ENCODE measurements at places on chromosomes 1 and 21.

DNA sequence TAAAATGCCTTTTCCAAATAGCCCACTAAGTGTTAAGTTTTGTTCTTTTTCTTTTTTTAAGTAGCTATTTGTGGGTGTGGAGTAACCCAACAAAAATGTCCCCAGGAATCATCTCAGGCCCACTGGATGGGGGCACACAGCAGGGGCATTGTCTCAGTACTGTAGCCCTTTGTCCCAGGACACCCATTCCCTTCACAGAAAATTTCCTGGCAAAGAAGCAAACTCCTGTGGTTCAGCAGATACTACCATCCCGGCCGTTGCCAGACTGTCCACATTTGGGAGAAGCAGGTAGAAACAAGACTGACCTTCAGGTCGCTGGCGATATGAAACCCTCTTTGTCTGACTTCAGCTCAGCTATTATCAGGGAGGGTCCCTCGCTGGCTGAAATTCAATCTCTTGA lies 23.7 kb upstream of the SRRM1 start:
- no peak for DNase-seq

DNA sequence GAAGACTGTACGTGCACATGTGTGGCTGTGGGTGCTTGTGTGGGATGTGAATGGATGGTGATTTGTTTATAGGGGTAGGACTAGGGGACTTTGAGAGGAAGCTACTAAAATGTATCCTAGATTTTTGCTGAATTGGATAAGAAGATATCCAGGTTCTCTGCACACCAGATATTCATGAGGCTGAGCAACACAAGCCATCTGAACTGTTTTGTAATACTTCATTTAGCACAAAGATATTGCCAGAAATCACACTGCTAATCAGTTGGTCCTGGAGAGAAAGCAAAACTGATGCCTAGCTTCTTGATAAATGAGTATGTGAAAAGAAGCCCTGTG lies 135.3 kb downstream of the NOS1AP start:
- no peak for DNase-seq

DNA sequence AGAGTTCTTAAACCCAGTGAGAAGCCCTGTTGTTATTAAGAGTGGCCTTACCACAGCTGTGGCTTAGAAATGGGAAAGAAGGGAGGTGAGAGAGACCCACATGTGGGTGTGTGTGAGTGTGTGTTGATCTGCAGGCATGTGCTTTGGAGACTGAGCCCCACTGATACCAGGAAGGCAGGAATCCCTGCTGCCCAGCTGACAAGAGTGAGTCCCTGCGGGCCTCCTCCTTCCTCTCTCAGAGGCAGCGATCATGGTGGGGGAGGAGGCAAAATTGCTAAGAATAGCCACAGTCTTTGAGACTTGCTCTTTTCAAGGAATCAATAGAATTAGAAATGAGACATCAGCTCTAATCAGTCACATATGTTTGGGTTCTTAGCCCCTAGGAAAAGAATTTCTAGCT lies 87.0 kb upstream of the WARS2 start:
- no peak for DNase-seq

DNA sequence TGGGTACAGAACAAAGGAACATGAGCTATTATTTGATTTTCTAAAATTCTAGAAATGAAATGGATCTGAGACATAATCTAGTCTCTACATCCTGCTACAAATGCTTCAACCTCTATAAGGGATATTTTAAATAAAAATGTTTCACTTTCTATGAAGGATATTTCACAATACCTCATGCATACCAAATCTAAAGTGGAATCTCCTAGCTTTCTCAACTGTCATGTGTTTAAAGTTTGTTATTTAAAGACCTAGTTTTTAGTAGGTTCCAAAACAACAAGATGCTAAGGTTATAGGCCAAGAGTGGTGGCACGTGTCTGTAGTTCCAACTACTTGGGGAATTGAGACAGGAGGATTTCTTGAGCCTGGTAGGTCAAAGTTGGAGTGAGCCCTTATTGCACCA lies 47.6 kb downstream of the KDM5B start:
- no peak for DNase-seq

DNA sequence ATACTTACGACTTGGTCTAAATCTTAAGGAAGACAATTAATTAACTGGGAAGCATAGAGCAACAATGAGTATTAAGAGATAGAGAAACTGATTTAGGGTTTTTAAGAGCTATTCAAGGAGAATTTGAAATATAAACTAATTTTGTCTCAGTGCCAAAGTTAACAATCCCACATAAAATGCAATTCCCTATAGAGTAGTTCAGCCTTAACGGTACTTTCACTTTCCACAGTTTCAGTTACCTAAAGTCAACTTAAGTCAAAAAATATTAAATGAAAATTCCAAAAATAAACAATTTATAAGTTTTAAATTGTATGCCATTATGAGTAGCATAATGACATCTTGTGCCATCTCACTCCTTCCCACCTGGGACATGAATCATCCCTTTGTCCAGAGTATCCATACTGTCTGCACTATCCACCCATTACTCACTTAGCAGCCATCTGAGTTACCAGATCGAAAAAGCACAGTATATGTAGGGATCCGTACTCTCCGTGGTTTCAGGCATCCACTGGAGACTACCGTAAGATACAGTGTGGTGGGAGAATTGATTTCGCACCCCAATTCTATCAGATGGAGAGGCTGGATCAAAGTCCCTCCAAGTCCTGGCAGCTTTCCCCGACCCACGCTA lies 4.8 kb upstream of the SARS1 start:
- DNase-seq, result no peak

DNA sequence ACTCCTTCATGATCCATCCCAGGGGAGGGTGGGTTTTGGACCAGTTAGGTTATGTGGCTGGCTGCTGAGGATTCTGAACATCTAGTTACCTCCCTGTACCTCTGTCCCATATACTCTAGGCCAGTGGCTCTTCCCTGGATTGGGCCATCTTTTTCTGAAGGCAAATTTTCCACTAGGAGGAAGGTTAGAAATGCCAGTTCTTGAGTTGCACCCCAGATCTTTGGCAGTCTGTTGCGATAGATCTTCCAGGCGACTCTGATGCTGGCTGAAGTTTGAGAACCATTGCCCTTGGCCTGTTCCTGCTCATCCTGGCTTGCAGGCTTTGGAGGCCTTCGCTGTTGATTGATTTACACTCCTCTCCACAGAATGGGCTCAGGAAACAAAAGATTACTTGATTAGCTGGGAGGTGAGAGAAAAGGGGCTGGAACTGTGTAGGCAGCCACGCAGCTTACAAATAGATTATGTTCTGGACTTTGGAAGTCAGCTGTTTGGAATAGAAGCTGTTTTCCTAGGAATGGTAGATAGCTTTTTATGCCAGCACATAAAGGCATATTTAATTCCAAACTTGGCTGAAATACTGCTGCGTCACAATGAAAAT lies 110.1 kb downstream of the MRPS6 start:
- DNase-seq, result no peak

DNA sequence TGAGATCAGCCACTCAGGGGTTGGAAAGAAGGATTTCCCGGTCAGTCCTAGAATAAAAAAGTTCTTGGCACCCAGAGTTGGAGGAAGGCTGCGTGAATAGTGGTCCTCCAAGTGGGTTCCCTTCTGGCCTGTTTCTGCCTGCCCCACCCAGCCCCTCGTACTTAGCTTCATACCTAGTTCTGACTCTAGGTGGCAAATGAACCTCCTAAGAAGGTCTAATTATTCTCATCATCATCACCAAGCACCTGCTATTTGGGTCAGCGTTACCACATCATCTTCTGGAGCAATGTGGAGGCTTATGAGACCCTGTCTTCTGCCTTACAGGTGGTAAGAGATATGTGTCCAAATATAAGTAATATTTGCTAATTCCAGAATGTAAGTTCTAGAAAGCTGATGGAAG lies 35.9 kb upstream of the NFASC start:
- DNase-seq, result no peak

DNA sequence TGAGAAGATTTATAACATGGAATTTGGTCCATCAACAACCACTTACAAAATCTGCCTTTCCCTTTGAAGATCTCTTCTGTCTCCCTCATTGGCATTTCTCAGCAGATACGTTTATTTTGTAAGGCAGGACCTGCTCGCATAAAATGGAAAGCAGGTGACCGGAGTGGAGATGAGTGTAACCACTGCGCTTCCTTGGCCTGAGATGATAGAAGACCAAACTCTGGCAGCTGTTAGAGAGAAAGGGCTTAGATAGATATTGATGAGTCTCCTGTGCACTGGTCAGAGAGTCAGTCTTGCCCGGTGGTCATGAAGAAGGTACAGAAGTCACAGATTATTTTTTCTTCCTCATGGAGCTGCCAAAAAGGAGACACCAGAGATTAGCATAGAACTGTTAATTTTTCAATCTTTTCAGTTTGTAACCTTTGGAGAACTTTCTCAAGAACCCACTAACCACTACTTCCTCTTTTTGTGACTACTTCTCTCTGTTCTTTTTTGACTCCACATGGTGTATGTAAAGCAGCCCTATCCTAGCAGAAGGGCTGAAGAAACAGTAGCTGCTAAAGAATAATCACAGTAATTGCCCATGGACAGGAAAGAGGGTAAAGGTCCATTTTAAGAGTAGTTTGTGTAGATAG lies 47.6 kb downstream of the FCRL3 start:
- DNase-seq, result no peak

DNA sequence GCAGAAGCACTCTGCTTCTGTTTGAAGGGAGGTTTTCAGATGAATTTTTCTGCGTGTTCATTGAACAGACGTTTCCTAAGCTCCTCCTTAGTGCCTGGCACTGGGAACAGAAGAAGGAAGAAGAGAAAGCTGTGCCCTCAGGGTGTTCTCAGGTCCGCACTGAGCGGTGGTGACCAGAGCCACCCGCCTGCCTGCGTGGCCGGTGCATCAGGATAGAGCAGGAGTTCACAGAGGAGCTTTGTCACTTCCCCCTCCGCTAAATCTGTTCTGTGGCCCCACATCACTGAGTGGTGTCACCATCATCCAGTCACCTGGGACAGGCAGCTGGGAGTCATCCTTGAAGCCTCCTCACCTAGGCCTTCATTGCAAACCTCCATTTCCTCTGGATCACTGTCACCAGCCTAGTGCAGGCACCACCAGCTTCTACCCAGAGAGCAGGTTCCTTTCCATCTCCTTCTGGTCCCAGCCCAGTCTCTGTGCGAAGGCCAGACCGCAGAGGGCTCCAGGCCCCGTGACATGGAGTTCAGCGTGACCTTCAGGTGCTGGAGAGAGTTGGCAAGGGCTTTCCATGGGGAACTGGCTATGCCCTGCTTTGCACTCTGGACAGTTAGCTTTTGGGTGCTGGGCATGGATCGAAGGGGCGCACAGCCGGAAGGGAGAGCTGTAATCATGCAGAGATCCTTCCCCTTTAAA lies 21.7 kb downstream of the PARK7 start:
- no peak for DNase-seq

- peak; percentile 39 for DNase-seq
Observed at GRCh38 chr1:207831517-207832327, 79.2 kb downstream of the CD34 start.

All from stimulated activated CD8-positive, alpha-beta memory T cell treated with anti-CD3 and anti-CD28 coated beads, Interleukin-7, amount 100 ng/mL, for 48 hours (primary cell).